Stimulated activated effector memory CD8-positive, alpha-beta T cell treated with anti-CD3 and anti-CD28 coated beads, Interleukin-12 subunit alpha, Interleukin-12 subunit beta, amount 100 ng/mL, for 72 hours (primary cell): ENCODE measurements at places on chromosomes 7 and 10.

DNA sequence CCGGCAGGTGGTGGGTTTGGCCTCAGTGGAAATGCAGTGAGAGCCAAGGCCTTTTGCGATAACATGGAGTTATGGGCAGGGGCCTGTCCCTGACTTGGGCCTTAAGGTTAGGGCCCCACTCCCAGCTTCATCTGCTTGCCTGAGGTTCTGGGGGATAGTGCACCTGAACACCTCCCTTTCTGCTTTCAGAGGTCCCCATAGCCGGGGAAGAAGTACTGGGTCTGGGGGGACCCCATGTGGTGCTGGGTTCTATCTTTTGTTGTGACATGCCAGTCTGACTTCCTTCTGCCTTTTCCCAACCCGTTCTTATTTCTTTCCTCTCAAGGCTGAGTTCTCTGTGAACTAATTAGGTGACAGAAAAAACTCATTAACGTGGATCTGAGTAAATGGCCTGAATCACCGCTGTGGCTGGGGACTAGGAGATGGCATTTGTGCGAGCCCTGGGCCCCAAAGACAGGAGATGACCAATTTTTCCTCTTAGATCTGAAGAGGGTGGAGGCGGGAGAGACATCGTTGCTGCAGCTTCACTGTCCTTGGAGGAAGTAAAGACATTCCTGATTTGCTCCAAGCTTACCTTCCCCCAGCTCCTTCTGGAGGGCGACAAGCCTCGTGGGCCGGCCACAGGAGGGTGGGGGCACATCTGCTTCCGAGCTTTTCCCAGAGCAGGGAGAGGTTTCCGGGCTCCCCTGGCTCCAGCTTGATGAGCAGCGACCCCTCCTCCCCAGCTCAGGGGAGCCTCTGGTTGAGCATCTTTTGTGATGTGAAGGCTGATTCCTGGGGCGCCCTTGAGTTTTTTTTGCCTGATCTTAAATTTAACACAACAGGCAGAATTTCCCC lies 2.0 kb downstream of the AGAP3 start:
- DNase-seq: no peak

GRCh38 chr10:124222318-124222987 lies 129.1 kb upstream of the CHST15 start:
- no peak for DNase-seq

GRCh38 chr7:5630670-5631069 lies 150.8 kb downstream of the RNF216 start:
- DNase-seq: peak; percentile 69

GRCh38 chr10:63767138-63767801 lies 246.1 kb downstream of the REEP3 start:
- DNase-seq: no peak

- DNase-seq: no peak
These were observed 757.0 kb downstream of the GRM8 start for GRCh38 chr7:126495733-126496132.

GRCh38 chr7:70585071-70585470 lies 546.9 kb upstream of the GALNT17 start:
- DNase-seq: no peak

- no peak for DNase-seq
These were observed 75.9 kb downstream of the ICA1 start for GRCh38 chr7:8185926-8186683.

- no peak for DNase-seq
These were observed 71.8 kb downstream of the ZNF438 start for GRCh38 chr10:30959836-30960210.

DNA sequence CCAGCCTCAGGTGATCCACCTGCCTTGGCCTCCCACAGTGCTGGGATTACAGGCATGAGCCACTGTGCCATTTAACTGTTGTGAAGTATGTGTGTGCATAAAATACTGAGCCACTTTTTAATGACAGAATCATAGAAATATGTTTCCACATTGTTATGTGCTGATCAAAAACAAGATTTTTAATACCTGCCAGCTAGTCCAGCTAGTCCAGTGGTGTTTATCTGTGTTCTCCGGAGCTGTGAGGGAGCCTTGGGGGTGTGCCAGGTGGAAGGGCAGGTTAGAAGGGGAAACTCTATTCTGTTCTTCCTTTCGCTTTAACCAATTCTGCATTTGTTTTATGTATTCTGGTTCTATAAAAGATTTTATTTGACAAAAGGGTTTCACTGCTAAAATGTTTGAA lies 7.0 kb downstream of the FAM221A start:
- no peak for DNase-seq

DNA sequence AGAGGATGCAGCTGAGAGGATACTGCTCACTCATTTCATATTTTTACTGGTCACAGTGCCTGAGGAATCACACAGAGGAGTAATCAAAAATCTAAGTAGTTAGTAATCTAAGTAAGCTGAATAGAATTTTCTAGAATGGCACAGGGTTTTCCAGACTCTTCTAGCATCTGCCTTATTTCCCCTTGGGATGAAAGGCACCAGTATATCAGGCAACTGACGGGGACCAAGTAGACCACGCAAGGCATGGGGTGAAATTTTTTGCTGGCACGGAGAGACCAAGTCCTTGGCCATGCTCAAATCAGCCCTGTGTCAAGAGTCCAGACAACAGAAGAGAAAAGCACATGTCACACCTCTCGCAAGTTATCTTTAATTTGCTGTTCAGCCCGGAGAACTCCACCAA lies 14.2 kb downstream of the NCOA4 start:
- no peak for DNase-seq

DNA sequence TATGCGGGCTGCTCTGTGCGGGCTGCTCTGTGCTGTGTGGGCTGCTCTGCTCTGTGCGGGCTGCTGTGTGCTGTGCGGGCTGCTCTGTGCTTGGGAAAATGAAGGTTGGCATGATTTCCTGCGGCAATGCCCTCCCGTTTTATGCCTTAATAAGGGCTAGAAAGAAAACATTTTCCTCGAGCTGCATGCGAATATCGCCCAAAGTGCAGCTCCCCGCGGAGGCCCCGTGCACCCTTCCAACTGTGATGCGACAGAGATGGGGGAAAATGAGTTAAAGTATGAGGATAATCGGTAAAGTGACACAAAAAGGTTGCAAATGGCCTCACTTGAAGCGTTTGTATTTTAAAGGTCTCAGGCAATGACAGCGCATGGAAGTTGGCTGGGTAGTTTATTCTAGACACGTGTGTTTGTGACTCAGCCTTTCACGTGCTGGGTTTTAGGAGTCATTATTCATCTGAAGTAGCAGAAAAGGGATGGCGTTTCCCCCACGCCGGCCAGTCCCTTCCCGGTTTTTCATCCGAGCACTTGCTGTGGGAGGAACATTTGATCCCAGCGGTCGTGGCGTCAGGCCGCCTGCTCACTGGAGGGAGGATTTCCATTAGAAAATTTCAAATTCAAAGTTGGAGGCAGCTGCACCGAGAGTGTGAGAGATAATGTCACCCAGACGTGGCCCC lies 220.7 kb downstream of the ADARB2 start:
- DNase-seq: no peak

DNA sequence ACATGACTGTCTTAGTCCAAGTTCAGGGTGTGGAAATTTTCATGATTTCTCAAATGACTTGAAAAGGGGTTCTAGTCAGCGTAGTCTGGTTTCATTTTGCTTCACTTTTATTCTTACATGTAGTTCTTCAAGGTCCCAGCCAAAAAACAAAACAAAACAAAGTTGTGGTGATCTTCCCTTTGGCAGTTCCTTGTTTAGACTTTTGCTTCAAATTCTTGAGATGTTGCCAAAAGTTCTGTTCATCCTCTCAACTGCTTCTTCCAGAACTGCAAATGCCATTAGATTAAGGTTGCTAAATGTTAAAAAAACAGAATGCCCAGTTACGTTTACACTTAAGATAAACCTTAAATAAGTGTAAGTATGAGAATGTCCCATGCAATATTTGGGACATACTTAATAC lies 370.8 kb upstream of the LRRTM3 start:
- no peak for DNase-seq

DNA sequence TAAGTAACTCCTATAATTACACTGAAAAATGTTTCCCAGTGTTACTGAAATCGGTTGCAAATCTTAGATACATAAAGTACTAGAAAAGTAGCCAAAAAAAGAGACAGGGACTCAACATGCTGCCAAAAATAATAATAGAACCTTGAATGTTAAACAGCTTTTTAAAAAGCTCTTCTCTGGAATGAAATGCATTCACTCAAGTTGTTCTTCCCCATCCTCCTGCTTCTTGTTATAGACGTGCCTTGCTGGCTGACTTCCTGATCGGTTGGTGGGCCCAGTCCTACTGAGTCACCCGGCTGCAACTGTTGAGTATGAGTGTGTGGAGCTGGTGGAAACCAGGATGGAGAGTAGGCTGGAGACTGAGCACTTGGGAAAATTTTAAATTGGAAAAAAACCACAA lies 30.6 kb upstream of the RAPGEF5 start:
- no peak for DNase-seq

DNA sequence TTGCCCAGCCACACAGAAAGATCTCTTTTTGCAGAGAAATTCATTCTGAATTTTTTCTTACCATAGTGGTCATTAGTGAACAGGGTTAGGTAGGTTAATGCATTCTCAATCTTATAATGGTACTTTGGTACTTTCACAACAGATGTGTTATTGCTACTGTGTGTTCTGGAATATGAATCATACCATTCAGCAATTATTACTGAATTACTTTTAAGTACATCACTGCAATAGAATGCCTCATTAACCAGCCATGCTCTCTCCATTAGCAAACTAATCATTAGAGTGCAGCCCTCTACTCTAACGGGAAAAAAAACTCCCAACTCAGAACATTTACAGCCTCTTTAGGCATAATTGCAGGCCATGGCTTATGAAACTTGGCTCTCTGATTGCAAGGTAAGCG lies 102.1 kb downstream of the DOCK4 start:
- no peak for DNase-seq

DNA sequence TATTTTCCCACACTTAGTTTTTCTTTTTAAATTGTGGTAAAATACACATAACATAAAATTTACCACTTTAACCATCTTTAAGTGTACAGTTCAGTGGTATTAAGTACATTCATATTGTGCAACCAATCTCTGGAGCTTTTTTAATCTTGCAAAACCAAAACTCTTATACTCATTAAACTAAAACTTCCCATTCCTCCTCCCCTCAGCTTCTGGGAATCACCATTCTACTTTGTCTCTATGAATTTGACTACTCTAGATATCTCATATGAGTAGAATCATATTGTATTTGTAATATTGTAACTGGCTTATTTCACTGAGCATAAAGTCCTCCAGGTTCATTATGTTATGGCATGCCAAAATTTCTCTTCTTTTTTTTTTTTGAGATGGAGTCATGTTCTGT lies 86.4 kb upstream of the JAZF1 start:
- DNase-seq: no peak

GRCh38 chr7:86643561-86644281 lies at the start of gene GRM3:
GRM3 (plus strand) TSS chr7:86643909; CDS start chr7:86765146, 121,237 bp downstream.
- no peak for DNase-seq

- DNase-seq: peak; percentile 98
These were observed at the start of gene DUSP5 for GRCh38 chr10:110497438-110498086. DUSP5 (plus strand) TSS chr10:110497907; CDS start chr10:110498122, 215 bp downstream.

DNA sequence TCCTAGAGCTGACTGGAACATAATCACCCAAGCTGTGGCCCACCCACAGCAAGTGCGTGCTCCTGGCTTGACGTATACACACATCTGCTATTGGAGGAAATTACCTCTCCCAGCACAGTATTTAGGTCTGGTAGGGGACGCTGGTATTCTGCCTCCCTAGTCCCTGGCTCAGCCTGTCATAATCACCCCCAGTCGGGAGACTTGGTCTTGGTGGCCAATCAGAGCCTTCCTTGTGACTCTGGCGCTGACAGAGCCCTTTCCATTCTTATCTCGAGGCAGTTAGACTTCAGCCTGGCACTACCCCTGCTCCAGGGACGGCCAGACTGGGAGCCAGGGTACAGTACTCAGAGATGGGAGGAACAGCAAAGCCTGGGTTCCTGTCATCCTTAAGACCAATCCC lies 14.3 kb upstream of the PRKAG2 start:
- DNase-seq: no peak

GRCh38 chr10:121611393-121612159 lies 13.3 kb upstream of the FGFR2 start:
- DNase-seq: no peak
